ENCODE measurements at places on chromosomes 6 and 20.

DNA sequence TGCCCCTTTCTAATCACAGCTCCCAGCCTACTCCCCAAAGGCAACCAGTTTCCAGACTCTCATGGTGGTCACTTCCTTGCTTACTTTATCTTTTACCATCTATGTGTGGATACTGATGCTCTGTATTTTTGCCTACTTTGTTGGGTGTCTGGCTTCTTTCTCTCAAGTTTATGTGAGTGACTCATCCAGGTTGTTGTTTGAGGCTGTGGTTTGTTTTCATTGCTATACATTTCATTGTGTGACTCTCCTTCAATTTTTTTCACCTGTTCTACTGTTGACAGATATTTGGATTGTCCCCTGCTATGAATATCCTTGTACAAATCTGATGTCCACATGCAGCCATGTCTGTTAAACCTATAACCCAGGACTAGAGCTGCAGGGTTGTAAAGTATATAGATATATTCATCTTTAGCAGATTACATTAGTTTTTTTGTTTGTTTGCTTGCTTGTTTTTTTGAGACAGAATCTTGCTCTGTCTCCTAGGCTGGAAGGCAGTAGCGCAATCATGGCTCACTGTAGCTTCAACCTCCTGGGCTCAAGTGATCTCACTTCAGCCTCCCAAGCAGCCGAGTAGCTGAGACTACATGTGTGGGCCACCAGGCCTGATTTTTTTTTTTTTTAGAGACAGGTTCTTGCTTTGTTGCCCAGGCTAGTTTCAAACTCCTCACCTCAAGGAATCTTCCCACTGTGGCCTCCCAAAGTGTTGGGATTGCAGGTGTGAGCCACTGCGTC lies 72.9 kb upstream of the EEF1E1 start:
- no peak for DNase-seq

DNA sequence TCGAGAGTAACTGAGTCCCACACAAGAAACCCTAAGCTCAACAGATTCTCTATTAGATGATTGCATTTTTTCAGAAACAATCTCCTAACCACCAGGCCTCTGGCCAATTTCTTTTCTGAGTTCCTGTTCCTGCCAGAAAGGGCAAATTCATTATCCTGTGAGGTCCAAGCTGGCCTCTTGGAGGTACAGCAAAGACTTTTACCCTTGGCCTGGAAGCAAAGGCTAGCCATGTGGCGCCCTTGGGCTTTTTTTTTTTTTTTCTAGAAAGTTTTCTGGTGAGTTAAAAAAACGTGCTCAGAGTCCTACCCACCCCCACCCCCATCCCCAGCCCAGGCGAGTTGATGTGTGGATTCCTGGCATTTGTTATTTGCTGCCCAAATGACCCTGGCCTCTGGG lies 59.0 kb upstream of the EEF1A1 start:
- no peak for DNase-seq

- DNase-seq, result no peak
Measured at GRCh38 chr6:157019733-157020132, 242.6 kb downstream of the ARID1B start.

DNA sequence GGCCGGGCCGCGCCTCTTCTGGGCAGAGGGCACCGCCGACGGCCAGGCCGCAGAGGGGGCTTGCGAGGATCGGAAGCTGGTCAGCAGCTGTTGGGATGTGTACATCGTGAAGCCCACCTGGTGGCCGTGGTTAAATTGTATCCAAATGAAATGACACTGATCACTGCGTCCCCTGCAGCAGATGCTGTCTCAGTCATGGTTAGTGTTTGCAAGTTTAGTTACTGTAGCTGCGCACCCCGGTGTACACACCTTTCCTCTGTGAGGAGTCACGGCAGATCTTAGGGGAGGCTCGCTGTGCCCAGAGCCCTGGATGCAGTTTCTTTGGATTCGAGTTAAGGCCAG lies 653 bp downstream of the NAA20 start:
- no peak for DNase-seq

Data from NCI-H2081 (cell line).